Stimulated activated naive CD8-positive, alpha-beta T cell treated with anti-CD3 and anti-CD28 coated beads, Interleukin-15, amount 100 ng/mL, for 72 hours (primary cell): ENCODE measurements at places on chromosomes 5 and 9.

DNA sequence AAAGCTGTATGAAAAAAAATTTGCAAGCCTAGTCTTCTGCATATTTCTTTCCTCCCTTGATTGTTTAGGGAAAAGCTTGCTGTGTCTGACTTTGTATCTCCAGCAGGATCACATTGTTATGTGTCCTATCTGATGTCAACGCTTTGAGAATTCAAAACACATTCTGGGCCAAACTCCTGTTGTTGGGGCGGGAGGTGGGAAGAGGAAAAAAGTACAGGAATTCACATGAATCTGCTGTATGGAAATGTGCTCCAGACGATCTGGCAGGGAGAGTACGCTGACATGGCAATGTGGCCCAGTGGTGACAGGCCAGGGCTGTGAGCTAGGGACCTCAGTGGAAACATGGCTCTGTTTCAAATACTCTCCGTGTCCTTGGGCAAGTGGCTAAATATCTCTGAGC lies 87.4 kb upstream of the GNA14 start:
- DNase-seq = no peak

DNA sequence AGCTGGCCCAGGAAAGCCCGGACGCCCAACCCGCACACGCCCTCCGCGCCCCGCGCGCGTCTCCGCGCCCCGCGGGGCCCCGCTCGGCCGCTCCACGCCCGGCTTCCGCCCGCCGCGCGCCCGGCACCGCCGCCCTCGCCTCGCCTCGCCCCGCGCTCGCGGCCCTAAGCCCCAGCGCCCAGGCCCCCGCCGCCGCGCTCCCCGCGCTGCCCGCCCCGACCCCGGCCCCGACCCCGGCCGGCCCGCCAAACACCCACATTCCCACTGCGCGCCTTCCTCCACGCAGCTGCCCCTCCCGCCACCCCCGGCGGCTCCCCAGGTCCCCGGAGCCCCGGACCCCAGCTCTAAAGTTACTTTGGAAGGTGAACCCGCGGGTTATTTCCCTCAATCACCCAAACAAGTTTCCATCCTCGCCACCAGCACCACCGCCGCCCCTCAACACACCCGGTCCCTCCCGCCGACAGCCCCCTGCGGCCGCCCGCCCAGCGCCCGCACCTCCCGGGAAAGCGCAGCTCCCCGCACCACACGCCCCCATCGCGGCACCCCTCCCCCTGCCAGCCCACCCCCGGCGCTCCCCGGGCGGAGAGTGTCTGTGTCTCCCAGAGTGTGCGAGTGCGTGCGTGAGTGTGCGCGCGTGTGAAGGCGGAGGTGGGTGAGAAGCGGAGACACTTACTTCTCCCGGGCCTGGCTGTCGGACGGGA lies 439 bp downstream of the SSBP2 start:
- DNase-seq = peak; percentile 33

DNA sequence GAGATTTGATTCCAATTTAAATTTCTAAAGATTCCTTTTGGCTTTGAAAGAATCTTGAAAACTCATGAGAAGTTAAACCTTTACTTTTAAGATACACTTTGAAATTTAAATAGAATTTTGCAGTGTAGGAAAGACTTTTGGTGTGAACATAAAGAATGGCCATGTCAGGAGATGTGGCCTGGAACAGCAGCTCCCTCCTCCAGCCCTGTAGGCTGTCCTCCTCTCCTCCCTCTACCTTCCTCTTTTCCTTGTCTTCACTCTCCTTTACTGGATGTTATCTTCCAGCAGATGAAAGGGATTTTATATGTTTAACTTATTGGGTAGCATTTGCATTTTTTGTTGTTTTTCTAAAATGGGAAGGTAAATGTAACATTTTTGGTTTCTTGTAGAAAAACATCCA lies 18.9 kb downstream of the ASPN start:
- DNase-seq = no peak

DNA sequence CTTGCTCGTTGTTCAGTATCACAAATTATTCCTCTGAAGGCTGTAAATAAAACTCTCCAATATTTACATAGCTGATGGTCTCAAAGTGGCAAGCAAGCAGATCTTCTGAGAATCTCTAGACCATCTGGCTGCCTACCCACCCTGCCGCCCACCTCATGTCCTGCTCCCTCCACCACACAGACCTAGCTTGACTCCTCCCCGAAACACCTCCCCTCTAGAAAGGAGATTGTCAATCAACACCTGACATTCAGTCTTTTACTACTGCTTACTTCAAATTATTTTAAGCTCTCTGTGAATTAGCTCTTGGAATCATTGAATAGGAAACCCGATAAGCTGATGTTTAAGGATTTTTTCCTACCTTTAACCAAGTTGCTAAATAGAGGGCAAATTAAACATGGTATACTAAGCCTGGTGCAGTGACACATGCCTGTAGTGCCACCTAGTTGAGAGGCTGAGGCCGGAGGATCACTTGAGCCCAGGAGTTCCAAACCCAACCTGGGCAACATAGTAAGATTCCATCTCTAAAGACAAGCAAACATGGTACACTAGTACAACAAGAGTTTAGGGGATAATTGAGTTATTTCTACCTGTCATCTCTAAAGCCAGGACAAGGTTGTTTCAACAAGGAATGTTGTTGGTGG lies 10.9 kb upstream of the SOWAHA start:
- no peak for DNase-seq

DNA sequence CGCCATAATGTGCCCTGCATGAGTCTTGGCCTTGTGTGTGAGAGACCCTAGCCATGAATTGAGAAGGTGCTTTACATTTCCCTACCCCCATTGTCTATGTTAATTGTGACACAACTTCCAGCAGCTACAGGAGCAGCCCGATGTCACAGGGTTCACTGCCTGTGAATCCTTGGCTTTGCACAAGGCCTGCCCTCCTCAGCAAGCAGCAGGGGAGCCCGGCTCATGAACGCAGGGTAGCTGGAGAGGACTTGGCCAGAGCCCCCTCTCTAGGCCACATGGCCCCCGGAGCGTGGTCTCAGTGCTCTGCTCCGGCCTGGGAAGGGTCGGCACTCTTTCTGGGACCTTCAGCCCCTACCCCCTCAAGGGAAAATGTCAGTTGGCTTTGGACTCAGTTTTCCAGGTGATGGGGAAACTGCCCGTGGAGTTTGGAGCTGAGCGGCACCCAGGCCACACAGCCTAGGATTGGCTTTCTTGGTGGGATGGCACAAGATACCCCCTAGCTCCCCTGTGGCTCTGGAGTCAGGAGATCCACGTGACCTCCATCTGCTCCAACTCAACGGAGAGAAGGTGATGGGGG lies 160.8 kb downstream of the DAB2IP start:
- DNase-seq = no peak
